Naive B cell (primary cell): ENCODE measurements at places on chromosomes 7 and 10.

DNA sequence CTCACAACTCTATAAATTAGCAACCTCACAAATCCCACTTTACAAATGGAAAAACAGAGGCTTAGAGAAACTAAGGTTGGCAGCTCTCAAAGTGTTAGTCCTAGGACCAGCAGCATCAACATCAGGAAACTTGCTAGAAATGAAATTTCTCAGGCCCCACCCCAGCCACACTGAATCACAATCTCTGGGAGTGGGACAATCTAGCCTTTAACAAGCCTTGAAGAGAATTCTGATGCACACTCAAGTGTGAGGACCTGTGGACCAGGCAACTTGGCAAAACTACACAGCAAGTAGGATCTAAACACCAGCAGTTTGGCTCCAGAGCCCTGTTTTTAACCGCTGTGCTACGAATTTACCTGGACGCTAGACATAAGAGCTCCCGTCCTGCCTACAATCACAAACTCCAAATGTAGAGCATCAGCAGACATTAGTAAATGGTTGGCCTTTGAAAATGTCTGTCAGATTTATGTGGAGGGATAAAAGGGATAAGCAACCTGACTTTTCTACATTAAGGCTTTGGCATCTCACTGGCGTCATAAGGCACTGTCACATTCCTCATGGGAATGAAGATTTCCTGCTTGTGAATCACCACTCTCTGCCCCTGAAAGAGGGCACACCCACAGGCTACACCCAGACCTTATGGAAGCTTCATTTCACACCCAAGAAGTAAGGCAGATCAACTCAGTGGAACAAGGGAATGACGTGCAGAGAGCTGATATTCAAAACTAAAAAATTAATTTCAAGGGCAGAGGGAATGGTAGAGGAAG, 34.5 kb downstream of the PPP1R3C start:
- no peak for DNase-seq

- no peak for DNase-seq
Observed at GRCh38 chr10:14528450-14528849, 197.7 kb upstream of the FRMD4A start.

GRCh38 chr7:74481458-74482196, 27.9 kb downstream of the GTF2IRD1 start:
- no peak for DNase-seq

DNA sequence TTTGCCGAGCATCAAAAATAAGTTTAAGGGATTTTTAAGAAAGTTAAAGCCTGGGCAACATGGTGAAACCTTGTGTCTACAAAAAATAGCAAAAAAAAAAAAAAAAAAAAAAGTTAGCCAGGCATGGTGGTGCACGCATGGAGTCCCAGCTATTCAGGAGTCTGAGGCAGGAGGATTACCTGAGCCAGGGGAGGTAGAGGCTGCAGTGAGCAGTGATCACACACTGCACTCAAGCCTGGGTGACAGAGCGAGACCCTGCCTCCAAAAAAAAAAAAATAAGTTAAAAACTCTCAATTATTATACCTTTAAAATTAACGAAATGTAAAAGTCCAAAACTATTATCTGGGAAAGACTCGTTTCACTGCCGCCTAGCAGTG, 35.0 kb upstream of the DAGLB start:
- no peak for DNase-seq

DNA sequence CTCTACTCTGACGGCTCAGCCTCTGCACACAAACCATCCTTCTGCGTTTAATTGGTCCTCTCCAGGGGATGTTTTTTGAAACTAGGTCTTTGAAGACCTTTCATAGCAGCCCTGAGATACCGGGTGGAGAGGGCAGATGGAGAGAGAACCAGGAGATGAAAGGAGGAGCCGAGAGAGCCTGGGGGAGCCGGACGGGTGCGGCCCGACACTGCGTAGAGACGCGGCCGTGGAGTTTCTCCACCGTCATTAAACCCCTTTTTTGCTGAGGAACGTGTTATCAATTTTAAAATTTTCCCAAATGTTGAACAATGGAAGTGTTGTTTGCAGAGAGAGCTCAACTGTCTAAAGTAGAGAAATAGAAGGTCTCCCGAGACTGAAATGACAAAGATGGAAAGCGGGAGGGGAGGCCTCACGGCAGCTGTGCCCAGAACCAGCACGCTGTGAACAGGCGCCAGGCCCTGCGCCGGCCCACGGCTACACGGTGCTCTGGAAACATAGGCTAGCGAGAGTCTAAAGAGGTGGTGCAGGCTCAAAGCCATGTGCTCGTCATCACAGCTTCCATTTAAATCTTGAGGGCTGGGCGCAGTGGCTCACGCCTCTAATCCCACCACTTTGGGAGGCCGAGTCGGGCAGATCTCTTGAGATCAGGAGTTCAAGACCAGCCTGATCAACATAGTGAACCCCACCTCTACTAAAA, 307.0 kb downstream of the PTPRN2 start:
- no peak for DNase-seq

- DNase-seq = no peak
Observed at GRCh38 chr10:16995867-16996529, 133.6 kb downstream of the CUBN start.

DNA sequence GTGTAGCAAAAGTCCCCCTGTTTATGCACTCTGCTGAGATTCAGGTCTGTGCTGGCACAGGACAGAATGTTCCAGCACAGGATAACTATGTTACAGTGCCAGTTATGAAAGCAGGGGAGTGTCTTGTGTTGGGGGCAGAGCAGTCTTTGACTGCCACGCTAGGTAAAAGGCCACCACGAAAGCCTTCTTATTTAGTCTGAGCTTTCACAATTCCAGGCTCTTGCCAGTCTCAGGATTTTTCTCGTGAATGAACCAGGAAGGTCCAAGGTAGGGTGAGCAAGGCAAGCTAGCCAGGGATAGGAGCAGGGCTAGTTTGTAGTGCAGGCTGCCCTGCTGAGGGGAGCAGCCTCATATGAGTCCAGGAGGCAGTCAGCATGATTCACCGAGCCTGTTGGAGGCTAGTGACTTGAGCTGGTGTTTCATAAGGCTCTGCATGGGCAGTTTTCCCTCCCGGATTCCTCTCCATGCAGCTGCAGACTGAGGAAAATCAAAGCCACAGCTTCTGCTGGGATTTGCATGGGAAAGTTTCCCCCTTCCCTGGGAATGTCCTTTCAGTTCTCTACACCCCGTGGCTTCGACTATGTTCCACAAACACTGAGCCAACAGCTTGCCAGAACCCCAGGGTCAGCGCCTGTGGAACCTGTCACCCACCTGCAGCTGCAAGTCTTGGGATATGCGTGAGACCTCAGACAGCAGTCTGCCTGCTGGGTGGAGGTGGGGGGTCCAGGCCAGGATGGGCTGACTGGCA, 112.3 kb downstream of the JCAD start:
- DNase-seq = no peak

GRCh38 chr10:69214666-69215131, 5.4 kb upstream of the HKDC1 start:
- DNase-seq = no peak

- DNase-seq = no peak
Observed at GRCh38 chr7:23430893-23431259, 39.4 kb downstream of the IGF2BP3 start.

DNA sequence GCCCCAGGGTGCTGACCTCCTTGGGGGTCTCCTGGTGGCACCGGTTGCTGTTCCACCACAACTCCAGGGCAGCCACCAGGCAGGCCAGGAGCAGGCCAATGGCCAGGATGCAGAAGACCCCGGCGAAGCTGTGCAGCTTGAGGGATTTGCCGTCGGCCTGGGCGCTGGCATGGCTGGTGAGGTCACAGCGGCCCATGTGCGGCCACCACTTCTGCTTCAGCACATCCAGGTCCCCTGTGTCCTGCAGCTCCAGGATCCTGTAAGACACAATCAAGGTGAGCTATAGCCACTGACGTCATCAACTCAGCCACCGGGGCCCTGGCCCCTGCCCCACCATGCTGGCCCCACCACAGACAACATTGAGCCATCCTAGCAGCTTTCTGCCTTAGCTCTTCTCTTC, 753.2 kb downstream of the GRID1 start:
- DNase-seq = no peak

GRCh38 chr10:123100030-123100762, 35.6 kb upstream of the HMX3 start:
- no peak for DNase-seq

- no peak for DNase-seq
Observed at GRCh38 chr10:62795100-62795499, 9.4 kb upstream of the ADO start.

DNA sequence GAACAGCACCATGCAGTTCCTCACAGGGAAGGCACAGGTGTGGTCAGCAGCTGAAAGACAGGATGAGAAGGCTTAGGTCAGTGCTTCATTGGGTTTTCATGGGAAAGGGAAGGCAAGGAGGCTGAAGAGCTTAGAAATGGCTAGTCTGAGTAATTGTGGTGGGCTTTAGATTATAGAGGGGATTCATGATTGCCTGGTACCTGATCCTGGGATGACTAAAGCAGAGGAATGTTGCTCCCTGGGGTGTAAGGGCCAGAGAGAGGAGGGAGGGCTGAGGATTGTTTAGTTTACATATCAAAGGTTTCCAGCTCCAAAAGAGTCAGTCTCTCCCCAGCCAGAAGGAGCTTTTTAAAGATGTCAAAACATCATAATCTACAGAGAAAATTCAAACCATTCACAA, 396.3 kb upstream of the POM121L12 start:
- no peak for DNase-seq

DNA sequence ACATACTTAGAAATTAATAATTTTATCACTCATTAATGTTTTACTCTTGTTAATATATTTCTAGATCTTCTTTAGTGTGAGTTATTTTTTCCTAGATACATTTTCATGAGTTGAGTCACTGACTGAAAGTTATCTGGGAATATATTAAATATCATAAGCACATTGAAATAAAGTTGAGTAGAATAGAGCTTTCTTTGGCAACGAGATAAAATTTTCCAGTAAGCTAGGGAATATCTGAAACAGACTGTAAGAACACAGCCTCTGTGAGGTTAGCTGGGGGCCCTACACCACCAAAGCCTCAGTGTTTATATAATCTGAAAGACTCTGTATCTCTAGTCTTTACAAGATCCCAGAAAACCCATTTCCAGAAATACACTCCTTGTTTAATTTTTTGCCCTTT, 347.8 kb upstream of the PLXDC2 start:
- DNase-seq = no peak

GRCh38 chr10:62433901-62434300, 59.7 kb downstream of the ZNF365 start:
- no peak for DNase-seq

DNA sequence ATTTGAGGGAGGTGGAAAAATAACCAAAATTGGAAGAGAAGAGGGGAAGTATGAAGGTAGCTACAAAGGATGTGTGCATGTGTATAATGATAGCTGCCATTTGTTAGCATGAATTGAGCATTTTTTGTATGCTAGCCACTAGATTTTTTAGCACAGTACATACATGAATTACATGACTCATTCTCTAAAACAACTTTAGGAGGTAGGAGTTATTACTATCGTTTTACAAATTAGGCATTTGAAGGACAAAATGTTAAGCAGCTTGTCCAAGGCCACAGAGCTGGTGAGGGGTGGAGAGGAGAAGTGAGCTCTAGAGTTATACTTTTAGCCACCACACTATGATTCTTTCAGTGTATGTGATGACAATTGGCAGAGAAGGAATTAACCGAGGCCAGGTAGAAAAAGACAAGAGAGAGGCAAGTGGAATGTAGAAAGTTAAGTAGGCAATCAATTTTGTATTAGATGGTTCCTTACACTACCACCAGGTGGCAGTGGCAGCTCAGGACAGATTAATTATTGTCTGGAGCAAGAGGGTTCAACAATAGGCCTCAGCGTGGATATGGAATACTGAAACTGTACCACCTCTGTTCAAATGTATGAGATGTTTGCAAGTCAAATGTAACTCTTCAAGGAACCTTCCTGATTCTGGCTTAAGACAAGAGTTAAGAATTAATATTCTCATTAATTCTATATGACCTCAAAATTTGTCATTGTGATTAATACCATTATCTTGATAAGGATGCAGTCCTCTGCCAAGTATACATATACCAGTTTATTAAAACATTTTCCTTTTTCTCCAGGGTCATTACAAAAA, 128.0 kb downstream of the MBL2 start:
- peak; percentile 0 for DNase-seq

DNA sequence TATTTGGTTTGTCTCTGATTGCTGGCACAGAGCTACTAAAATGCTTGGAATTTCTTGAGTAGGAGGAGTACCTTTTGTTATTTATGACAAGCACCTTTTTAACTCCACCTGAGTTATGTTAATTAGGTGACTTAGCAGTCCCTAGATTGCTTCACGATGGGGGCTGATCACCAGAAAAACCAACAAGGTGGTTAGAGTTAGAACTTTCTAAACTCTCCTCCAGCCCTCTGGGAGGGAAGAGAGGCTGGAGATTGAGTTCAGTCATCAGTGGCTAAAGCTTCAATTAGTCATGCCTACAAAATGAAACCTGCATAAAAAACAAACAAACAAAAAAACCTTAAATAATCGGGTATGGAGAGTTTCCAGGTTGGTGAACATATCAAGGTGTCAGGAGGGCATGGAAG, 23.6 kb upstream of the ING3 start:
- DNase-seq = no peak

- no peak for DNase-seq
Observed at GRCh38 chr7:26166684-26167266, 14.8 kb downstream of the NFE2L3 start.

- DNase-seq = no peak
Observed at GRCh38 chr10:11551916-11552602, 59.4 kb downstream of the USP6NL start.

- DNase-seq = no peak
Observed at GRCh38 chr7:128167042-128167701, 73.9 kb upstream of the LEP start.

DNA sequence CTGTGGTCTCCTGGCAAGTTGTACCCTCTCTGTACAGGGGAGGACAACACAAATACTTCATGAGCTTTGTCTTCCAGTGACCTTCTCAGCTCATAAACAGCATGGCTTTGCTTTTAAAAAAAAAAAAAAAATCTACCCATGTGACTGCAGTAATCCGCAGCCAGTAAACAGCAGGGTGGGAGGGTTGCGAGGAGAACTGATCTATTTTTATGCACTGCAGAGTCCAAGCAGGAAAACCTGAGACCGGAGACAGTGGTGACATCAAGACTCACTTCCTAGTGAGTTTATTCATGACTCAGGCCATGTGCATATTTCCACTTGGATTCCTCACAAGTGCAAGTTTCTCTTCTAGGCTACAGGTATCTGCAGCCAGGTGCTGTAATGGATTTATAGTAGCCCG, 127.9 kb downstream of the NRF1 start:
- no peak for DNase-seq

DNA sequence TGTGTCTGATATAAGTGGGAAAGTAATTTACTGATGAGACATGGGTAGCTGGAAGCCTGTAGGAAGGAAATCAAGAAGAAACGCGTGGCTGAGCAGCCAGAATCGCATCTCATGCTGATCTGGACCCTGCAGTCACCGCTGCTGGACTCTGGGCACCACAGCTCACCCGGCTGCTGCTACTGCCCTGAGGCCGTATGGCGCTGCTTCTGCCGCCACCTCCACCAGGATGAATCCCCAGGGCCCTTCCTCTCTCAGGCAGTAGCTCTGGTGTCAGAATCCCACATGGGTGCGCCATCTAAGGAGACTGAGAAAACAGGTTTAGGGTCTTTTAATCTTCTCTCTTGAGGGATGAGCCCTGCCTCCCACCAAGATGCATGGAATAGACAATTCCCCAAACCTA, 70.3 kb upstream of the AGK start:
- DNase-seq = no peak
